ENCODE measurements at places on chromosomes 16 and 17.

- DNase-seq = no peak
These were observed 492.5 kb upstream of the HSBP1 start for GRCh38 chr16:83315271-83315670.

DNA sequence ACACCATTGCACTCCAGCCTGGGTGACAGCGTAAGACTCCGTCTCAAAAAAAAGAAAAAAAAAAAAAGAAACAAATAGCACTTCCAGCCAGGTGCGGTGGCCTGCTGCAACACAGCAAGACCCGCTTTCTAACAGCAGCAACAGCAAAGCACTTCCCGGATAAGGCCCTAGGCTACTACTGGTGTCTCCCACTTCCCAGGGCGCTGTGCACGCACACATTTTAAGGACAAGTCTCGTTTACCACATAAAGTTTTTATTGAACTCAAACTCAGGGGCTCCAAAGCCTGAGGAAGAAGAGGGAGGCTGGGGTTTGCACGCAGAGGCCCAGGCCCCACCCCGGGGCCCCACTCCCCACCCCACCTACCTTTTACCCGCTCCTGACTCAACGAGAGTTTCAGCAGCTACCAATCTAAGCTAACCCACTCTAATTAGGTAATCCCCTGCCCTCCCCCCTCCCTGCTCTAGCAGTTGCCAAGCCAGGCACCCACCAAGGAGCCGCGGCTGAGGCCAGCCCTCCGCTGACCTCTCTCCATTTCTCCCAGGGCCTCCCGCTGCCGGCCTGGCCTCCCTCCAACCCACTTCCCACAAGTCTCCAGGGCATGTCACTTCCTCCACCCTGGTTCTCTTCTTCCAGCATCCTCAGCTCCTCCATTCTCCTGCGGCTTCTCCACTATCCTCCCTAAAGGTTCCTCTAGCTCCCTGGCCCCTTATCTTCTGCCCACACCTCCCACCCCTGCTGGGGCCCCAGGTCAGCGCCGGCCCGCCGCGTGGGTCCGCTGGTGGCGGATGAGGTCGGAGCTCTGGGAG, 2.4 kb downstream of the ZNF768 start:
- DNase-seq = no peak

DNA sequence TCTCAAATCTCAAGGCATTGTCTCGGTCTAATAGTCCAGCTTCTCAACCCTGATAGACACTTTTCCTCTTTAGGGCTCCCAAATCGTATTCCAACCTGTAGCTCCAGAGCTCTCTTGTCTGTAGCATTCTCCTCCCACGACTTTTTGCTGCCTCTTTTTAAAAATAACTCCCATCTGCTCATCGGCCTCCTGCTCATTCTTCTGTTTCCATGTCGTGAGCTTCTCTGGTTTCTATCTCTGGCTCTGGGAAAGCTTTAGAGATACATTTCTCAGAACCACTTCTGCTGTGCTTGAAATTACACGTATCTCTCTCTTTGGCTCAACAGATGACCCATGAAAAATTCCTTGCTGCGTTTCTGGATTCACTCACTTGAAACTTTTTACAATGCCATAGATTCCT, 609.6 kb upstream of the C16orf82 start:
- no peak for DNase-seq

- peak; percentile 67 for DNase-seq
These were observed at the start of gene ABCA8 for GRCh38 chr17:68955181-68955841. TSS of gene ABCA8 (minus strand) at chr17:68955392. CDS start at chr17:68942034, 13,358 bp downstream.

- no peak for DNase-seq
These were observed 22.7 kb downstream of the TRPV3 start for GRCh38 chr17:3534881-3535252.

DNA sequence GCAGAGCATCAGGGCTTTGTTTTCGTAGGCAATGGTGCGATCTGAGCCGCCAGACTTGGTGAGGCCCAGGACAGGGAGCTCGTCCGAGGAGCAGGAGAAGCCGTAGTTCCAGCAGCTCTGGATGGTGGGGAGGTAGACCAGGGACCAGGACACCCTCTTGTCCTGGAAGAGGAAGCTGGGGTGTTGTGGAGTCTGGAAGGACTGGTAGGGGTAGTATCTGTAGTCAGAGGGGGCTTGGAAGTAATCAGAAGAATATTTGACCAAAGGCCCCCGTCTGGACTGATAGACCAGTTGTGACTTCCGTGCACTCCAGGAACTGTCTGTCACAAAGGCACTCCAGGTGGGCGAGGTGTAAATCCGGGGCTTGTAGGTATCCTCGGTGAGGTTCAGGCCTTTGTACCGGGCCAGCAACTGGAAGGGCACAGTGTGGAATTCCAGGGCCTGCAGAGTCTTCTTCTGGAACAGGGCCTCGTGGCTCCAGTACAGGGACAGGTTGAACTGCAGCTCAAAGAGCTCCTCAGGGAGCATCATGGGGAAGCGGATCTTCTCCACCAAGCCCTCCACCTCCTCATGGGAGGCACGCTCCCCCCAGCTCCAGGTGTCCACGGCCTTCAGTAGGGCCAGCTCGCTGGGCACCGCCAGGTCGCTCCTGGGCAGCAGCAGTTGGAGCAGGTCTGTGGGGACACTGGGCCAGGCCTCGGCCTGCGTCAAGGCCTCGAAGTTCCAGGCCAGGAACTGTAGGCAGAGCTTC, 7.8 kb downstream of the LGALS3BP start:
- no peak for DNase-seq

GRCh38 chr16:82313754-82314153, 143.7 kb upstream of the MPHOSPH6 start:
- DNase-seq = no peak

- peak; percentile 24 for DNase-seq
These were observed 404.1 kb downstream of the WWOX start for GRCh38 chr16:78503602-78504001.

DNA sequence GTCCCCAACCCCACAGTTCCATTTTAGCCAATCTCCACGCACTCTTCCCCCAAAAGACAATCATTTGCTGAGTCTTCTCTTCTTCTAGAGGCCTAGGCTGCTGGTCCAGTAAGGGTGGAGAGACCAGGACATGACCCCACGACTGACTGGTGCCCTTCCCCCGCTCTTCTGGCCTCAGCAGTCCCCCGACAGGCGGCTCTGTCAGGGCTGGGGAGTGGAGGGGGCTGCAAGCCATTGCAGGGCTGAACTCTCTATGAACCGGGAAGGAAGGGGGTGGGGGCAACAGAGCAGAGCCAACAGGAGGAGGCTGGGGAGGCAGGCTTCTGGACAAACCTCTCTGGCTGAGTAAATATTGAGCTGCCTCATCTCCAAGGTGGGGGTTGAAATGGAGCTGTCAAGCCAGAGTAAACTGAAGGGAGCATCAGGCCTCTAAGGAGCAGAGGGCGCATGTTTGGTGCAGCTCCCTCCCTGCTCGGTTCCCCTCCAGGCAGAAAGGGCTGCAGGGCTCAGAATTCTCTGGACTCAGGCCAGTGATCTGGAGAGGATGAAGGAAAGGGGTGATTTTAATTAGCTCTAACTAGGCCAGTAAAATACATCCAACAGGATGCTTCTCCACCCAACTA, 8.7 kb downstream of the HOXB1 start:
- no peak for DNase-seq

DNA sequence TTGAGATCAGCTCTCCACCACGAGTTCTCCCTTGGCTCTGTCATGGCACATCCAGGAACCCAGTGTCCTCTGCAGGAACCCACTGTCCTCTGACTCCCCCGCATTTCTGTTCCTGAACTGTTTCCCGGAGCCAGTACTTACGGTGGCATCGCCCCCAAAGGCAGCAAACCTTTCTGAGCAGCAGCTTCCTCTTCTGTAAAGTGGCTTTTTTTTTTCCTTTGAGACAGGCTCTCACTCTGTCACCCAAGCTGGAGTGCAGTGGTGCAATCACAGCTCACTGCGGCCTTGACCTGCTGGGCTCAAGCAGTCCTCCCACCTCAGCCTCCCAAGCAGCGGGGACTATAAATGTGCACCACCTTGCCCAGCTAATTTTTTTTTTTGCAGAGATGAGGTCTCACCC, 32.2 kb downstream of the NAGPA start:
- DNase-seq = no peak

- no peak for DNase-seq
These were observed 132.0 kb downstream of the COPRS start for GRCh38 chr17:31726980-31727427.

GRCh38 chr16:89785523-89786155, 30.8 kb downstream of the FANCA start:
- DNase-seq = no peak

DNA sequence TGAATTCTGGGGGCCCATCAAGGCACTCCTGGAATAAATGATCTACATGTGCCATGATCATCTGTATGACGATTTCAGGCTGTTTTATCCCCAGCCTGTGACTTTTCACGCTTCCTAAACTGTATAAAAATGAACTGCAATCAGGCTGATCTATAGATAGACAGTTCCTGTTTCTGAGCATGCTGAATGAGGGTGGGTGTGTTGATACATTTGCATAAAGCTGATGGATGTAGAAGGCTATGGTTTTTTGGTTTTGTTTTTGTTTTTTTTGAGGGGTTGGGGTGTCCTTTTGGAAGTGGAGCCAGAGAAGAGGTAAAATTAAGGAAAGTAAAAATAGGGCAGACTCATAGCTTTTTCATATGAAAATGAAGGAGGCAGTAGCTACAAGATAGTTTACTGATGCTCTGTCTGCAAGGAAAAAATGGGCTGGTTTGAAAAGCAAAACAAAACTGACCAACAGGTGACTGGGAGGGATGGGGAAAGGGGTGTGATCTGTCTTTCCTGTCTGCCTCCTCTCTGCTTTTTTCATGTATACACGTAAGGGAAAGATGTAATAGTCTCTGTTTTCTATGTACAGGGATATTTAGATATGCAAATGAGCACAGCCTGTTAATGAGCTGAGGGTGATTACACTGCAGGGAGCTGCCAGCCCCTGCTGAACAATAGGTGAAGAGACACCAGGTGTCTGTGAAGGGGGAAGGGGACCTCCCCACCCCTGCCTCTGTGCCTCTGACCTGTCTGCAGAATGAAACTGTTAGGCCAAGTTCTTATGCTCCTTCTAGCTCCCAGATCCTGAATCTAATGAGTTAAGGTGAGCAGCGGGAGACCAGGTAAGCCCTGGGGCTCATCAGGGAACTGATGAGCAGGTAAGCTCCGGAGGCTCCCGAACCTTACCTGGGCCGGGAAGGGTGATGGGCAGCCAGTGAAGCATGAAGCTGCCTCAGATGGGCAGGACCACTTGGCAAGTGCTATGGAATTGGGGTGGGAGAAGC, 46.6 kb upstream of the LYRM9 start:
- no peak for DNase-seq

DNA sequence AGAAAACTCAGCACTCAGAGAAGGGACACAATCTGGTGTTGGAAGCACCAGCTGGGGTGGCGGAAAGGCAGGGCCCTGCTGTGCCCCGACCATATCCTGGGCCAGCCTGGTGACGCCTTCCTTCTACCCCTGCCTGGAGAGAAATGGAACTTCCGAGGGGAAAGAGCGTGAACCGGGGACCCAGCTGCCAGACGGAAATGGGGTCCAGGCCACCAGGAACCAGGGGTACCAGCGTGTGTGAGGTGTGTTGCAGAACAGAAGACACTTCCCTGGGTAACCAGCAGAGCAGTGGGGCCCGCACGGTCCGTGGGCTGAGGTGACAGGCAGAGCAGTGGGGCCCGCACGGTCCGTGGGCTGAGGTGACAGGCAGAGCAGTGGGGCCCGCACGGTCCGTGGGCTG, 6.8 kb downstream of the RAB40B start:
- no peak for DNase-seq

GRCh38 chr17:68981288-68981687, 26.1 kb upstream of the ABCA8 start:
- DNase-seq = no peak

GRCh38 chr16:3520841-3521240, 20.0 kb downstream of the CLUAP1 start:
- DNase-seq = no peak

DNA sequence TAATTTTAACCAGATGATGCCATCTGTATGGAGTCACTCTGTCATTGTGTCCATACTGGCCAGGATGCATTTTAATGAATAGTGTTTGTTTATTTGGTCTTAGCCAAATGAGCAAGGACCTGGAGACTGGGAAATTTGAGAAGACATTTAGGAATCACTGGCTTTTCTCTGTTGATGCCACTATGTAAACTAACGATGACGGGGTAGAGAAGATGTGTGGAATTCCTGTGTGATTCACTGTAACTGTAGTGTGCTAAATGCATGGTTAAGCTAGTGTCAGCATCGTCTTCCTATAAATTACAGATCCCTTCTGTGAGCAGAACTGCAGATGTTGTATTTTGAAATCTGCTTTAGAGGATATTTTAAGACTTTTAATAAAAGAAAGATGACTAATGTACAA, 66.6 kb downstream of the NOS2 start:
- DNase-seq = no peak

DNA sequence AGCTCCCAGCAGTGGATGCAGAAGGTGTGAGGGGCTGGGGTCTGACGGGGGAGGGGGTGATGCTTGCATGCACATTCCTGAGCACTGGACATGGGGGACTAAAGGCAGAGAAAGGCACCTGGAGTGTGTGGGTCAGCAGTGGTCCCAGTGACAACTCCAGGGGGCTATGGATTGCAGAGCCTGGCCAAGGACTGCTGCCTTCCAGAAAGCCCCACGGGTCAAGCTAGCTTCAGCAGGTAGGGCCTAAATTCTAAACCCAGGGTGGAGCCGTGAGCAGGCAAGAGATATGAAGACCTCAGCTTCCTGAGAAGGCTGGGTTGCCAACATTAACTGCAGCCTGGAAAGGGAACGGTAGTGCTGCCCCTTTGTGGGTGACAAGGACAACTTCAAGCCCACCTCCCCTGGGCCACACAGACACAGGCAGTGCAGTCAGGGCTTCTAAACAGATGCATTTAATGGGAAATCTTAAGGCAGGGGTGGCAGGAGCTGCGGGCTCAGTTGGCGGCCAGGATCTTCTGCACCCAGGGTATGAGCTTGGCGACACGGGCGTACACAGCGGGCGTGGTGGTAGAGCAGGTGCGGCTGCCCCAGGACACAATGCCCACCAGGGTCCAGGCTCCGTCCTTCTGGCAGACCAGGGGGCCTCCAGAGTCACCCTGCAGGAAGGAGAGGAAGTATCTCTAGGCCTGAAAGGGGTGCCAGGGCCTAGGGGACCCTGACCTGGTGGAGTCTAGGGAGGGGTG, 3.1 kb downstream of the CTRB2 start:
- no peak for DNase-seq

DNA sequence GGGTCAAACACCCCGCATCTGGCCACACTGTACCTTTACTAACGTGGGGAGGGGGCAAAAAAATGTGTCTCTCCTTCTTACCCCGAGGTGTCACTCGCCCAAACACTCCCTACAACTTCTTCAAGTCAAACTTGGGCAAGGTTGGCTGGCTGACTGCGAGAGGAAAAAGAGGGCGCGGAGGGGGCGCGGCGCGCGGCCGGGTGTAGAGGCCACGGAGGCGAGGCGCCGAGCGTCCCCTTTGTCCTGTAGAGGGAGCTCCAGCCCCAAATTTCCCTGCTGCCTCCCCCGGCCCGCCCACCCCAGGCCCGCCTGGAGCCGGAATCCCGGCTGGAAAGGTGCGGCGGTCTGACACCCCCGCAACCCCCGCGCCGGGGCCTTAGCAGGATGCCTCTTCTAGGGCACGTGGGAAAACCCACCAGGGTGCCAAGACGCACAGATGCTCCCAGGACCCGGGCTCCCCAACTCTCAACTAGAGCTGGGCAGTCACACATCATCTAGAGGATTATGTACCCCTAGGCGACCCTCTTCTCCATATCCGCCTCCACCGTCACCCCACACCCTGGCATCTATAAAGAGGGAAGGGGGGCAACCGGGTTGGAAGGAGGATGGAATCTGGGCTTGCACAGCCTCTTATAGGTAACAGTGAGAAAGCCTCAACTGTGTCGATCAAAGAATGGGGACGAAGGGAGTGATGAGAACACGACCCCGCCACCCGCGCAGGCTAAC, 4.2 kb downstream of the IRX3 start:
- DNase-seq = no peak
